ENCODE measurements at places on chromosomes 2 and 18. TPM values are rescaled to one million over a fixed set of nuclear protein-coding genes. Genes with fewer than 3 reads are reported as not detected.

Gene AKAIN1
- total RNA-seq: not detected

Gene GKN2
- total RNA-seq: not detected

DNA sequence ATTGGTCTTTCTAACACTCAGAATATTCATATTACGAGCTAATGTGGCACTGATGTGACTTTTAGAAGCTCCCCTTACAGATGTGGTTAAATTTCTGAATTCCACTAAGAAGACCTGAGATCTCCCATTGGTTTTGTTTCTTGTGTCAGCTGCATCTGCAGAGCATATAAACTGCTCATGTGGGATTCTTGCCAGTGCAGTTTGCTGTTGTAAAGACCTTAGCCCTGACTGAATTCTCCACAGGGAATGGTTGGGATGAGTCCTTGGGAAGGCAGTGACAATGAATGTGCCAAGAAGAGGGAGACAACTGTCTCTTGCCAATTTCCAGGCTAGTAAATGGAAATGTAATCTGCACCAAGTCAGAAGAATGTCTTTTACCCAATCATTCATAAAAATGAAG lies 94.1 kb downstream of the PTPRM start:
- DNase-seq: no peak

Gene KIAA2012
- not detected for total RNA-seq

DNA sequence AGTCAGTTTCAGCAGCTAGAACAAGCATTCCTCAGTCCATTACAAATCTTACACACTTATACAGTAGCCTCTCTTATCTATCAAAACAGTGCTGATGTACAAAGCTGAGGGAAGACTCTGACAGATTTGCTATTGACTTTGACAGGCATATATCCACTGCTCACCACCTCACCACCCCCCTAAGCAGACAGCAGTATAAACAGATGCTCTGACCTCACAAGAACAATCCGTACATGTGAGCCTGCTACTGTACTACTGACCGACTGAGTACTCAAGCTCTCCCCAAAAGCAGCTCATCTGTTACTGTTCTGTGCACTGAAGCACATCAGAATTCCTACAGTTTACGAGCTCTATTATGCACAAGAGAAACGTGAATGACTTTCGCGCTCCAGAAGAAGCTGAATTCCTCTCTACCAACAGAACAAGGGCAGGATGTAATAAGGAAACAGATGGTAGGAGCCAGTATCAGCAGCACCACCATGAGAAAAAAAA lies 95.6 kb upstream of the PDE1A start:
- no peak for DNase-seq

DNA sequence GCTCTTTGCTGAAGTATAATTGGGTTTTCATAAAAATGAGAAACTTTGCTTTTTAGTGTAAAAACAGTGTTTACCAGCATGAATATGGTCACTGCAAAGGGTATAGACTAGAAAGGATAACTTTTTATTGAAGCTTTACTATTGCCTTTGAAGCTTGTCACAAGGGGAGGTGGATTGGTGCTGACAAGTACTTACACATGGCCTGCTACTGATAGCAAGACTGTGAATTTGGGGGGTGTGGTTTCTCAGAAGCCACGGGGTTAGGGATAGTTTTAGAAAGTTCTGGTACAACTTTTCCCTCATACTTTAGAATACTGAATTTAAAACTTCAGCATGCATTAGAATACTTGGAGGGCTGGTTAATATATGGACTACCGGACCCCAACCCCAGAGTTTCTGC lies 294.1 kb downstream of the SOCS6 start:
- no peak for DNase-seq

- DNase-seq: no peak
These were observed 48.6 kb upstream of the RPL31 start for GRCh38 chr2:100953406-100954043.

DNA sequence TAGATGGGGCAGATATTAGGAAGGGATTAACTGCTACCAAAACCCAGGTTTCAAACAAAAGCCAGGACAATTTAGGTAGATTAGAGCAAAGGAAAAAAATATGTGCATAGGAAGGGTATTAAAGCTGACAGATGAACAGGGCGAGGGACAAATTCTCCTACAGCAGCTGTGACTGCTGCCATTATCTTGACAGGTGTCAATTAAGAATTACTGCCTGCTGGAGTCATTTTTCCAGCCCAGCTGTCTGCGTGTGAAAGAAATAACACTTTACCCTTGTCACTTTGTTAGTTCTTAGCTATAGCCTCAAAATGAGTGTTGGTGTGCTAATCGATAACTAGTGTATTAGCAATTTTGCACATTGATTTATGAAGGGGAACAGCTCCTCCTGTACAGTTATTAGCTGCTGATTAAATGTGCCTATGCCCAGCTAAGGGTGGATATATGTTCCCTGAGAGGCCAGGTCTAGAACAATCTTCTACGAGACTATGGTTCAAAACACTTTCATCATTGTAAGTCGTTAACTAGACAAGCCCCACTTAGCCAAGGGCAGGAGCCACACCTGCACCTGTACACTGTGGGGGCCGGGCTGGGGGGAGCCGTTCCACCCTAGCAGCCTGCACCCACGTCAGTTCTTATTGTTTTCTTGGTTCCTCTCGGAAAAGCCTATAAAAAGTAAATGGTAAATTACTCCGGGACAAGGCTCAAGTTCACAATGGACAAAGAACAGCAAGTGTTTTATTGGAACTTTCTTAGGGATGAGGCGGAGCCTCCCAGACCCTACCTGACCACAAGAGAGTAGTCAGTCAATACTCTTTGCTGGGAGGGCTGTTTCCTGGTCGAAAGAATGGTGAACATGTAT lies 7.7 kb downstream of the TSHZ1 start:
- no peak for DNase-seq

Data from right atrium auricular region (tissue), 2 donors.